ENCODE measurements at places on chromosomes 4 and X.
A peak's percentile ranks its signal among the peaks of the same experiment; 100 is the strongest.

- no peak for DNase-seq
Observed at GRCh38 chr4:176359590-176359989, 39.8 kb downstream of the SPCS3 start.

GRCh38 chr4:126541820-126542219 lies 1090.9 kb upstream of the INTU start:
- DNase-seq, result no peak

- no peak for DNase-seq
Observed at GRCh38 chr4:92231511-92231910, 72.3 kb upstream of the GRID2 start.

DNA sequence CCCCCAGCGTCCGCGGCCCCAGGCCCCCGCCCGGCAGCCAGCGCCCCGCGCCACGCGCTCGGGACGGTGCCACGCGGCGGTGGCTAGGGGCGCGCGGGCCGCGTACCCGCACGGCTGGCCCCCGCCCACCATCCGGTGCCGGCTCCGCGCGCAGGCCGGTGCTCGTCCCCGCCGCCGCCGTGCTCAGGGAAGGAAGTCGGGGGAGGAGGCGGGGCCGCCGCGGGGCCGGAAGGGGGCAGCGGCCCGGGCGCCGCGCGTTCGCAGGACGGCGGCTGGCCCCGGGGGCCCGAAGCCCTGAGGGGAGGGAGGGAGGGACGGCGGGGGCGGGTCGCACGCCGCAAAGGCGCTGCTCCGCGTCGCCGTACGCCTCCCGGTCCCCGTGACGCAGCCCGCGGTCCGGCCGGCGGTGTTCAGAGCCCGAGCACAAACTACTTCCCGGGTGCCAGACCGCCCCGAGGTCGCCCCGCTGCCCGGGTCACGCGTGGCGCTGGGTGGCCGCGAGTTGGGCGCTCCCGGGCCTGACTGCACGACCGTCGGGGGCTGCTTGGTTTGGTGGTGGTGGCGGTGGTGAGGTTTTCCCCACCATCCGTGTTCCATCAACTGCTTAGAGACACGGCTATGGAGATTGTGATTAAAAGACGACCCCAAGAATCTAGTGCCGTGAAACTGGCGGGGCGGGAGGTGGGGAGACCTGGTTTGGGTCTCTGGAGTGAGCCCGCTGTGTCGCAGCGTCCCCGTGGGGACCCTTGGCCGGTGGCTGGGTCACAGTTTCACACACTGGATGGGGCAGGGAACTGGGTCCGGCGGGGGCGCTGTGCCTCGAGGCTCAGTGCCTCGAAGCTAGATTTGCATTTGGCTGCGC lies at the start of gene DCTD:
DCTD (minus strand) TSS at position 205 of the 862 bp plus-strand sequence. CDS start 1,818 bp downstream, outside the sequence.
- no peak for DNase-seq

- no peak for DNase-seq
Observed at GRCh38 chrX:130848763-130849162, 54.2 kb downstream of the ENOX2 start.

- no peak for DNase-seq
Observed at GRCh38 chrX:24676403-24677024, 17.2 kb upstream of the POLA1 start.

- DNase-seq, result no peak
Observed at GRCh38 chr4:54054501-54054900, 9.9 kb downstream of the CHIC2 start.

DNA sequence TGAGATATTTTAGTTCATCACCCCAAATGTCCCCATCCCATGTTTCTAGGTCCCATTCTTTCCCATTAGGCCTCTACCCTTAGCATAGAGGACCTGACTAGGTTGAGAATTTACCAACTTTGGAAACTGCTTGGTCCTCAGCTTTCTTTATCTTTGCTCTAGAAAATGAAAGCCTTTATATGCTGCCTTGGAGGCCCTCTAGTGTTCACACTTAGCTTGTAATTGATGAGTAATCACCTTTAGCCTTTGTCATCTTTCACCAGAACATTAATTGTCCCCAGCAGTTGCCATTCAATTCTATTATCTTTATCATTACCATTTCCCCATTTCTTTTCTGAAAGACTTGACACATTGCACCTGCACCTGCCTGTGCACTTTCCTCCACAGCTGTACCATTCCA lies 589.2 kb upstream of the NR3C2 start:
- no peak for DNase-seq

GRCh38 chrX:150455215-150455608 lies 92.1 kb downstream of the MAMLD1 start:
- no peak for DNase-seq

GRCh38 chrX:7798327-7798726 lies 44.6 kb upstream of the VCX start:
- no peak for DNase-seq

GRCh38 chrX:12903646-12904045 lies 2.8 kb upstream of the TLR8 start:
- DNase-seq, result no peak

DNA sequence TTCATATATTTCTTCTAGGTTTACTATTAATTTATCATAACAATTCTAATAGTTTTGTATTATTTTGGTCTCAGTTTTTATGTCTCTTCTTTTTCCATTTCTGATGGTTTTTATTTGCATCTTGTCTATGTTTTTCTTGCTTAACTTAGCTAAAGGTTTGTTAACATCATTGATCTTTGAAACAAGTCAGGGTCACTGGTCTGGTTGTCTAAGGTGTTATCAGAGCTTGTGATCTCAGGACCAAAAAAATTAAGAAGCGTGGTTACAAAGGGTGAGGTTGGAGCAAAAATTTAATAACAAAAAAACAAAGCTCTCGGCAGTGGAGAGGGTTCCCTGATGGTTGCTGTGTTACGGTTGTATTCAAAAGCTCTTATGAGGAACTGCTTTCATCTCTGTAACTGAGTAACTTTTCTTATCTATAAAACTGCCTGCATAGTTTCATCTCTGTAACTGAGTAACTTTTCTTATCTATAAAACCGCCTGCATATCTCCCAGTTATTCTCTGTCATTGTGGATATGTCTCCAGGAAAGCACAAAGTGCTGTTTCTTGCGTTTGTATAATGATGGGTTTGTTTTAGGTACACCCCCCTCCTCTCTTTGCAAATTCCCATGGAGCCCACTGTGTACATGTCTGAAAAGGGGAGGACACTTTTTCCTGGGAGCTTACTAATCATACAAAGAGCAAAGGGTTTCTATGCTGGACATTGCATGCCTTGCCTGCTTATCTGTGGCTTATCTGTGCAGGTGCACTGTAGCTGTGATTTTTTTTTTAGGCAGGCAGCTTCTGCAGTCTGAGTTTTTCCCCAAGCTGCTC lies 62.4 kb upstream of the UGT2B15 start:
- peak; percentile 9 for DNase-seq

- no peak for DNase-seq
Observed at GRCh38 chr4:144316869-144317268, 176.4 kb upstream of the GYPA start.

- no peak for DNase-seq
Observed at GRCh38 chrX:139832718-139833309, 100.0 kb downstream of the ATP11C start.

- no peak for DNase-seq
Observed at GRCh38 chr4:159210975-159211374, 108.1 kb downstream of the RAPGEF2 start.

DNA sequence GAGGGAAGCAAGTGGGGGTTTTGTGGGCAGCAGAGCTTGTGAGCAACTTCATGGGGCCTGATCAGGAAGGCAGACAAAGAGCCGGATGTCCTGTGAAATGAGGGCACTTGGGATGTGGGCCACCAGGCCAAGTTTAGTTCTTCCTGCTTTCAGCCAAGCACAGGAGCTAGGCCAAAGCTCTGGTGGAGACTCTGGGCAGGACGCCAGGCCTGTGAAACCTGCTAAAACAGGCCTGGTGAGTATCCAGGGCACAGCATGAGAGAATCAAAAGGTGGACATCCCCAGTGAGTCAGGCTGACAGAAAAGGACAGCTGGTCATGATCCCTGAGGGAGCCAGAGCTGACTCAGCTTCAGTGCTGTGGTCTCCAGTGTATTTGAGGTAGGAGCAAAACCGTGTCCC lies 95.7 kb downstream of the NPNT start:
- no peak for DNase-seq

DNA sequence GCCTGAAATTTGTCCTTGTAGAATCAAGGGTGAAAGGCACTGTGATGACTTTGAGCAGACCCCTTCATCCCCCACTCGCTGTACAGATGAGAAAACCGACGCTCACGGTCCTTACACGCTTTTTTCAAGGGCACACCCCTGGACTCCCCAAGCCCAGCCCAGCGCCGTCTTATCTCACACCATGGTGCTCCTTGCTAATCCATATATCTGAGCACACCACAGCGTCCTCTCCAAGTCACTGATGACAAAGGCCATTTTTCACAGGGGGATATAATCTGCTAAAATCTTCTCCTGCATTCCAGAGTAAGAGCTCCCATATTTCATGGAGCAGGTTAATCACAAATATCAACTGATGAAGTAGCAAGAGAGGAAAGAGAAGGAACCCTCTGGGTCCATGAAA lies 486.3 kb downstream of the BCOR start:
- DNase-seq, result no peak
